HTR-8/SVneo (cell line): ENCODE measurements at places on chromosomes 6 and 20.
A peak's percentile ranks its signal among the peaks of the same experiment; 100 is the strongest.

GRCh38 chr20:30922129-30922528 is 335.3 kb upstream of the DEFB115 start:
- no peak for DNase-seq

GRCh38 chr6:89034586-89035251 is 45.8 kb upstream of the PNRC1 start:
- no peak for DNase-seq

- DNase-seq, result no peak
These were observed 43.8 kb downstream of the ERMARD start for GRCh38 chr6:169795196-169795595.

GRCh38 chr20:16457514-16457913 is 115.7 kb downstream of the KIF16B start:
- DNase-seq, result no peak

DNA sequence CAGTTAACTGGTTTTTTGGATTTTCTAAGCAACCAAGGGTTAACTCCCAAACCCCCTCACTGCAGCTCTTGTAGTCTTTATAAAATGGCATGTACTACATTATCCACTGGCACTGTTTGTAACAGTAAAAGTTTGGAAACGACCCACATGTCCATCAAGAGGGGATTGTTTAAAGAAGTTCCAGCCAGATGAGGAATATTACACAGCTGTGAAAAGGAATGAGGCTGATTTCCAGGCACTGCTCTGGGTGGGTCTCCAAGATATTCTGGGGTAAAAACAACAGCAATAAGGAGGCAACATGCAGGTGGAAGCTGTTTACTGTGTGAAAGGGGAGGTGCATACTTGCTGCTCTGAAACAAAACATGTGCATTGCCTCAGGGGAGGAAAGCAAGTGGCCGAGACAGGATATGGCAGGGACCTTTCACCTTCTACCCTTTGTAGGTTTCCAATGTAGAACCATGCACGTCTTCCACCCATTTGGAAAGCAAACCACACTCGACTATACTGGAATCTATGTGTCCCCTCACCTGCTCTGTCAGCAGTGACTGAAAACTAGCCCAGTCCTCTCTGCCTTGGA is 51.9 kb downstream of the GRM4 start:
- no peak for DNase-seq

- no peak for DNase-seq
These were observed 222.4 kb upstream of the JARID2 start for GRCh38 chr6:15023448-15023847.

DNA sequence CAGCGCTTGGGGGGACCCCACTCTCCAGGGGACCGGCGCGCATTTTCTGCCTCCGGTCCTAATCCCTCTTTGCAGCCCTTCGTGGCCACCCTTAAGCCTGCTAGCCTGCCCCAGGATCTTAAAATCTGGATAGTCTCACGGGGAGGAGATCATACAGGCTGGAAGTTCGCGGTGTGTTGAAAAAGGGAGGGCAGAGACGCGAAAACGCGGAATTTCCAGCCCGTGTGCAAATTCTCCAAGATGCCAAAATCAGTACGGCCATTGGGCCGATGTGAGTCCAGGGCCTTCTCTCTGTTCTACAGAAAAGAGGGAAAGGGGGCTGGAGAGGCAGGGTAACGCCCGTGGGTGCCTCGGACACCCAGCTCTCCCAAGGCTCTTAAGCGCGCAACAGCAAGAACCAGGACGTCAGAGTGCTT is 9.4 kb downstream of the NR2E1 start:
- no peak for DNase-seq

GRCh38 chr20:64242003-64242796 is 13.3 kb upstream of the PCMTD2 start:
- DNase-seq, result no peak

GRCh38 chr20:24831232-24831631 is 117.8 kb upstream of the CST7 start:
- DNase-seq, result no peak

DNA sequence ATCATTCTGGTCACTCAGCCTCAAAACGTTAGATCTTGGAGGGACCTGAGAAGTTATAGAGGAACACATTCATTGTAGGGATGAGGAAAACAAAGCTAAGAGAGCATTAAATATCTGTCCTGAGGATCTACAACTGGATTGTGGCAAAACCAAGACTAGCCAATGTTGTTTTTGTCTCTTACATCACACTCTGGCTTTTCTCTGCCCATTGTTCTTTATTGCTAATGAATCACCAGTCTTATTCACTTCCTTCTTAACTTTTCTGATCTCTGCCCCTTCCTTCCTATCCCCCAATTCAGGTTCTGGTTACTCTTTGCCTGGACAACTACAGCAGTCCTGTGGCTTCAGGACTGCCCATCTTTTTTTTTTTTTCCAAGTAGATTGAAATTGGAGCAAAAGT is 57.0 kb upstream of the PREP start:
- DNase-seq, result no peak

DNA sequence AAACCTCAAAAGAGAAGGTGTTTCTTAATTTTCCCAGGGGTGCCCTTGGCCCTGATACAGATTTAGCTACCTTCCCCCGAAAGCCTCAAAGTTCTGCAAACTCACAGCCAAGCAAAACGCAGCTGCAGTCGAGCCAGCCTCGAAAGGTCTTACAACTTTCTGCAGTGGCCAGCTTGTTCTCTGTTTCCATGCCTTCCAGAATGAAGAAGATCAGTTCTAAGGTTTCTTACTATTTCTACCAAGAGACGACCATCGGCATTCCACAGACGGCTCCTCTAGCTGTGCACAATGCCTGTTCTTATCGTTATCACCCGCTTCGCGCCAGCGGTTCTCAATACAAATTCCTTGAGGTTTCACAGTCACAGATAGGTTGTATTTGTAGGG is 28.5 kb upstream of the CCR6 start:
- no peak for DNase-seq

- DNase-seq, result no peak
These were observed 127.6 kb downstream of the KIF13A start for GRCh38 chr6:17859846-17860245.

DNA sequence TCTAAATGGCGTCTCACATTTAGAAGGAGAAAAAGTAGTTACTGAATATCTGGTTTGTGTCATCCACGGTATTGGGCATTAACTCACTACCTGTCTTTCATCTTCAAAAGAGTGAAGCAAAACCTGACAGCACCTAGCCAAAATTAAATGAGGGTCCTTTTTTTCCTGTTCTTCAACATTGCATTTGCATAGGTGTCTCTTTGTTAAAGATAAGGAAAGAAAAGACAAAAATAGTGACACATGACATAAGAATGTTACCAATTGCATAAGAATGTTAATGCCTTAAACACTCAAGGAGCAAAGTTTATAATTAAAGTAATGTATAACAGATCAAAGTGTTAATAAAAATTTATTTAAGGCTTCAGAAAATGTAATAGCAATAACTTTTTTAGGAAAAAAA is 61.4 kb upstream of the MANEA start:
- DNase-seq, result no peak

DNA sequence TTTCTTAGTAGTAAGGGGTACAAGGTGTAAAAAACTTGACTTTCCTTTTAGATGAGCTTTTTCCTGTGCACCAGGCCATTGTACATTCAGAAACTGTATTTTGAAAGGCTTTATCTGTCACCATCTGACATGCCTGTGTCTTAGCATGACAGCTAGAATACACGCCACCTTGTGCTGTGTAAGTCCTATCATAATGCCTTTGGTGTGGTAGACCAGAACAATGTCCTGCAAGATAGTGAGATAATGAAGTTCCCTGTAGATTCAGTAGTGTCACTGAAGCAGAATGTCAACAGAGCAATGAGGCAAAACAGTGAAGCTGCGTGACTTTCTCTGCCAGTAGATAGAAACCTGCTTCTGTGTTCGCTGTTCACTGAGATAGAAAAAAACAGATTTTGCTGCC is 105.8 kb downstream of the JAG1 start:
- no peak for DNase-seq

DNA sequence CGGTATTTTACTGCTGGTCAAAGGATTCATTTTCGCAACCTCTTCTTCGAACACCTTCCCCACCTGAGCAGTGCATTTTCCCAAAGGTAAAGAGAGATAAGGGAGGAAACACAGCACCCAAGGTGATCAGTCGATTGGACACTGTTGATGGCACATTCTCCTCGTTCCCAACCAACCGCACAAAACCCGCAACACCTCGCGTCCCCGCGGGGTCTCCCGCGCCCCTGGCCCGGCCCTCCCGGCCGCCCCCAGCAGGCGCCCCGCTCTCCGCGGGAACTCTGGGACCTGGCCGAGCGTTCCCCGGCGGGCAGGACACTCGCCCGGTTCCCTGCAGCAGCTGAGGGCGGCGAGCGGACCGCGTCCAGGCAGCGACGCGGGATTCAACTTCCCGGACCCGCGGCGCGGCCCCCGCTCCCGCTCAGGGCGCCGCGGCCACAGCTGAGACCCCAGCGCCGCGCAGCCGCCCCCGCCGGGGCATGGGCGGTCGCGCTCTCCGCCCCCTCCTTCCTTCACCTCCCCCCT is 506 bp downstream of the RGS17 start:
- peak; percentile 2 for DNase-seq

GRCh38 chr20:51554538-51555165 is 12.1 kb upstream of the NFATC2 start:
- no peak for DNase-seq

DNA sequence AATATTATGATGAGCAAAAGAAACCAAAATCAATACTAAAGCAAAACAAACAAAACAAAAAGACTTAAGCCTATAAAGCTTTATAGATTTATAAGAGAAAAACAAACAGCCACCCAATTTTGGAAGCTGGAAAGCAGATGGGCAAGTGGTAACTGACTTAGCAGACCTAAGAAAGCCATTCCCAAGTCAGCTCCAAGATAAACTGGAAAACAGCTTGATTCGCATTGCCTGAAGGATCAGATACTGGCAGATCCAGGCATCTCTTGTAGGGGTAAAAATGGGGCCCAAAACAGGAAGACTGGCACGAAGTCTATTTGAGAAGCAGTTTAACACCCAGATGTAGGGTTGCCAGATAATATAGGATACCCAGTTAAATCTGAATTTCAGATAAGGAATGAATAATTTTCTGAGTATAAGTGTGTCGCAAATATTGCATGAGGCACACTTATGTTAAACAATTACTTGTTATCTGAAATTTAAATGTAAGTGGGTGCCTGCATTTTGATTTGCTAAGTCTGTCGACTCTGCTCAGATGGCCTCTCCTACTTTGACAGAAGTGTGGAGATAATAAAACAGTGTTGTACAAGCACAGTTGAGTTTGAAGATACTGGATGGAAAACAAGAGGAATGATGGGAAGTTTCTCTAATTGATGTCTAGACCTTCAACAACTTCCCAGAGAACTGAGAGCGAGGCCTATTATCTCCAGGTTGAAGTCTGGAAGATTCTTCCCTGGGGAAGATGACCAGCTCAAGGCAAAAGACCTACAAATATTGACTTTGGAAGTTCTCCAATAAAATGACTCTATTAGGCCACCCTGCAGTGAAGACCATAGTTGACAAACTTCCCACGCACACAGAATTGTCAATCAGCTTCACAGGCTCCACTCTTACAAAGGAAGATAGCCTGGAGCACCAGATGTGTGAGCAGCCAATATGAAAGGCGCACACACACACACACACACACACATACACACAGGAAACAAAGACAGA is 113.4 kb downstream of the FAM50B start:
- no peak for DNase-seq

DNA sequence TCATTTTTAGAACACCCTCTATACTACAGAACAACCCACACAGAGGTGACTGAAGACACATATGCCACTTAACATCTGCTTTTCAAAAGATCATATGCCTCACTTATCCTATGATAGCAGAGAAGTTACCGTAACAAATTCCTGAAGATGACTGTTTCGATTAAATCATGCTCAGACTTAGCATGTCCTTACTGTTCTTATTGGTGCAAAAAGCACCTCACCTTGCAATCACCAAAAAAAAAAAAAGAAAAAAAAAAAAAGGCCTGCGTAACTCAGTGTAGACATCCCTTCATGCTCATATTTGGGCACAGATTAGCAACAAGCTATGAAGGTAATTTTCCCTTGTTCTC is 17.7 kb upstream of the DST start:
- no peak for DNase-seq

- DNase-seq, result no peak
These were observed 923 bp downstream of the GMDS start for GRCh38 chr6:2244261-2245102.

DNA sequence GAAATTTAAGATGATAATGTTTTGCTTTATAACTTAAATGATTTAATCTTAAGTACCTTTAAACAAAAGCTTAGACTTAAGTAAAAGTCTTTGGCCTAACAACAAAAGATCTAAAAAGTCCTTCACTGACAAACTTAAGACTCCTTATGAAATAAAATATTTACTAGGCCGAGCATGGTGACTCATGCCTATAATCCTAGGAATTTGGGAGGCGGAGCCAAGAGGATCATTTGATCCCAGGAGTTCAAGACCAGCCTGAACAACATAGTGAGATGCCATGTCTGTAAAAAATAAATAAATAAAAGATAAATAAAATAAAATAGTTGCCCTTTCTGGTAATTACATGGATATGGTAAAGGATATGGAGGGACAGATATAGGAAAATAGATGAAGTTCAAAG is 12.4 kb downstream of the KATNA1 start:
- no peak for DNase-seq

GRCh38 chr6:21914121-21914973 is 320.8 kb downstream of the SOX4 start:
- no peak for DNase-seq

DNA sequence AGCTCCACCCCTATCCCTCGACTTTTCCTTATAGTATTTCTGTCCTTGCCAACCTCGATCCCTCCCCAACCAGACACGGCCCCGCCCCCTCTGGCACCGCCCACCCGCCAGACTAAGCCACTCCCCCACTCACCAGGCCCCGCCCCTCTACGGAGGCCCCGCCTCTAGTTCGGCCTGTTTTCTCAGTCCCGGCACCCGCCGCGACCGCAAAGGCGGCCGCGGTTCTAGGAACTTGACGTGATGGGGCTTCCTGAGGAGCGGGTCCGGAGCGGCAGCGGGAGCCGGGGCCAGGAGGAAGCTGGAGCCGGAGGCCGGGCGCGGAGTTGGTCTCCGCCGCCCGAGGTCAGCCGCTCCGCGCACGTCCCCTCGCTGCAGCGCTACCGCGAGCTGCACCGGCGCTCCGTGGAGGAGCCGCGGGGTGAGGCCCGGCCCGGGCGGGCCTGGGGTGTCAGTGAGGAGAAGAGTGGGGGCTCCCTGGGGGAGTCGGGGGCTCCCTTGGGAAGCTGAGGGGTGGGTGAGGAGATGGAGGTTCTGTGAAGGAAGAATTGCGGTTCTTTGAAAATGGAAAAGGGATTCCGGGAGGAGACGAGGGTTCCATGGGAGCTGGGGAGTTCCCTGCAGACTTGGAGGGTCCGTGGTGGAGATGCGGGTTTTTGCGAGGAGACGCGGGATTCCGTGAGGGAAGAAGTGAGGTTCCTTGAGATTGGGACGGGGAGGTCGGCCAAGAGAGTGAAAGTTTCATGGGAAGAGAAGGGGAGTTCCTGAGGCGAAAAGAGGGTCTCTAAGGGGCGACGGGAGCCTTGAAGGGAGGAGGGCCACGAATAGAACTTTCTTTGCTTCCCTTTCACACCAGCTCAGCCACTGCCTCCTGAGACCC is at the start of gene ACSS2:
Gene ACSS2 (plus strand): TSS at position 207 of the 877 bp plus-strand sequence. CDS start 34 bp downstream, at position 241.
- no peak for DNase-seq

GRCh38 chr6:78693835-78694234 is 173.5 kb upstream of the IRAK1BP1 start:
- DNase-seq, result no peak

- DNase-seq, result no peak
These were observed 177.0 kb downstream of the TENT5A start for GRCh38 chr6:81575442-81575841.
